A549 treated with RU486 at 1 μM for 4 hours (cell line): ENCODE measurements at places on chromosomes 1 and 21. TPM values are rescaled to one million over a fixed set of nuclear protein-coding genes. Genes with fewer than 3 reads are reported as not detected.

The CRB1 gene
- 0.06 TPM in 1 of 5 replicates, not detected in the others for total RNA-seq

The UBXN10 gene
- not detected in 5 replicates for total RNA-seq

The PRKAA2 gene
- 1.2 to 2.9 TPM (median 2.7 TPM) in 5 replicates for total RNA-seq

The TACSTD2 gene
- 0.14 TPM in 1 of 5 replicates, not detected in the others for total RNA-seq

The TRIM46 gene
- 1.1 to 2.2 TPM (median 1.4 TPM) in 5 replicates for total RNA-seq

The TRIM67 gene
- 0.10 to 0.32 TPM (median 0.19 TPM) in 5 replicates for total RNA-seq

The PBX1 gene
- 19.3 to 24.7 TPM (median 23.8 TPM) in 5 replicates for total RNA-seq

The PLEKHA6 gene
- total RNA-seq = 16.9 to 32.3 TPM (median 25.3 TPM) in 5 replicates

The S100A14 gene
- total RNA-seq = 0.28 to 0.73 TPM (median 0.45 TPM) in 5 replicates

The ADGRB2 gene
- total RNA-seq = 5.1 to 8.5 TPM (median 7.7 TPM) in 5 replicates

The C1QTNF12 gene
- total RNA-seq = 0.59 to 1.7 TPM (median 1.1 TPM) in 5 replicates

The SLAMF9 gene
- 0.27 to 0.61 TPM (median 0.45 TPM) in 4 of 5 replicates, not detected in the other for total RNA-seq

The FCGR3B gene
- not detected in 5 replicates for total RNA-seq

The GNAT2 gene
- total RNA-seq = 0.23 to 0.30 TPM in 2 of 5 replicates, not detected in the others

The STXBP3 gene
- 12.9 to 28.8 TPM (median 22.6 TPM) in 5 replicates for total RNA-seq

The LCE1C gene
- total RNA-seq = not detected in 5 replicates

The CYP4A22 gene
- total RNA-seq = not detected in 5 replicates

The LCE1F gene
- total RNA-seq = not detected in 5 replicates

The CD34 gene
- 0.17 TPM in 1 of 5 replicates, not detected in the others for total RNA-seq

The TNFRSF14 gene
- 0.10 to 0.25 TPM (median 0.16 TPM) in 4 of 5 replicates, not detected in the other for total RNA-seq

The CLDN8 gene
- not detected in 5 replicates for total RNA-seq

The CGN gene
- total RNA-seq = 1.2 to 2.2 TPM (median 1.4 TPM) in 5 replicates
